ENCODE measurements at places on chromosomes 7 and 10.

DNA sequence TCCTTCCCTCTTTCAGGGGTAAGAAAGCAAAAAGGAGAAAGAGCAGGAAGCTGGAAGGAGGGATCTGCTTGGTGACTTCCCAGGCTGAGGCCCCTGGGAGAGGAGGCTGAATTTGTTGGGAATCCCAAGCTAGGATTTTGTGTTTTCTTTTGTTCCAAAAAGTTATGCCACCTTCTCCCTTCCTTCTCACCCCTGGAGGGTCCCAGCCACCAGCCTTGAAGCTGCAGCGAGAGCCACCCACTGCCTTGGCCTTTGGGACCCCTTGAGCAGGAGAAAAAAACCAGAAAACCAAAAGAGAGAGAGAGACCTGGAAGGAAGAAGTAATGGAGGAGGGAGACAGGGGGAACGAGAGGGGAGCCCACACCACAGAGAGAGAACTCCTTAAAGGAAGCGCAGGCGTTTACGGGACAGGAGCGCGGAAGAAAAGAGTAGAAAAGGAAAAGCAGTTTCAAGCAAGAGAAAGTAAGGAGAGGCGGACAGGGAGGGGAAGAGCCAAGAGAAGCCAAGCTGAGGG lies 7.2 kb downstream of the VAX1 start:
- DNase-seq: no peak

- peak; percentile 19 for DNase-seq
These were observed 635 bp downstream of the ZNF32 start for GRCh38 chr10:43648095-43648397.

DNA sequence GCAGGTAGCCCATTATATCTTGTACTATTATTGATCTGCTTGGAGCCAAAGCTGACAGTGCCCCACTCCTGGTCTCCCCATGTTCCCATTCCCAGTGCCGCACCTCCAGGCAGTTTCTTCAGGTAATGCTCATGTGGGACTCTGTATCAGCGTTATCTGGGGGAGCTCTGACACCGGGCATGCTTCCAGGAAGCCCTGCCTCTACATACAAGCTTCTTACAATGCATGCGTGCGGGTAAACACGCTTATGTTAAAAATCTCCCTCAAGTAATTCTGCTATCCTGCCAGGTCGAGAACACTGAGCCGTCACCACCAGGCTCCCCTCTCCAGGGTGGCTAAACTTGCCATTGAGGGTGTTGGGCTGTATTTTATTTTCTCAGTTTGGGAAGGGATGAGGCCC lies 61.6 kb upstream of the LBX1 start:
- DNase-seq: no peak

DNA sequence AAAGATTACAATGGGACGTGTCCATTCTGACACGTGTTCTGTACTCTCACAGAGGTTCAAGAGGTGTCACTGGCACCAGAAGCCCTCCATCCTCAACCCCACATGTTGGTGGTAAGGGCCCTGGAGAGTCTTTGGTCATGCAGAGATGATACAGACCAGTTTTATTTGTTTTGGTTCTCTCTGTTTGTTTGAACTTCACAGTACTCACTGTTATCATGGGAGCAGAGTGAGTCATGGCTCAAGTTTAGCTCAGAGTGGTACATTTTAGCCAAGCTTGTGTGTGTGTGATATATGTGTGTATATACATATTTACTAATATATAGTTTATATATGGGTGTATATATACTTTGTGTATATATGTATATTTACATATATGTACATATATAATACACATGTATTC lies 935.6 kb downstream of the GRID1 start:
- no peak for DNase-seq

- no peak for DNase-seq
These were observed at the start of gene CDH23 for GRCh38 chr10:71396711-71397295. Gene CDH23 (plus strand): TSS chr10:71396920. CDS start chr10:71439832, 42,912 bp downstream.

DNA sequence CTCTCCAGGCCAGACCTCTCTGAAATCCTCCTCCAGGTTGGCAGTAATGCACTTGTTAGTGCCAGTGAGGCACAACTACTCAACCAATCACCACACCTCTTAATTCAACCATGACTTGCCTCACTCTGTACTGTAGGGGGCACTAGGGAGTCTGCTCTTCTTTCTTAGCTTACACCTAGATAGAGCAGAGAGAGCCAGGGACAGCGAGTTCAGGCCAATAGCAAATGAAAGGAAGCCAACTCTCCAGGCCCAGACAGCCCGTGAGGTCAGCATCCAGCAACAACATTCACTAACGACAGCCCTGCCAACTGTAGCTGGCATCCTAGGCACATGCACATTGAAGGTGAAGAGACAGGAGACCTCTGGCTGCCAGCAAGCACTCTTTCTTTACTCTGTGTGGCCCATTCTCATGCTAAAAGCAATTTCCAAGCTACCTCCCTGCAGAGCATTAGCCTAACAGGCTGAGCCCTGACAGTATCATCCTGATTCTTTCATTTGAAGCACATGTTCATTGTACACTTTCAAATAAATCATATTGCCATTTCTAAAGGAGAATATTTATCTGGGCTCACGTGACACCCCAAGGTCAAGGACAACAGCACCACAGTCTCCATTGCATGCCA lies 136.3 kb downstream of the DPY19L1 start:
- no peak for DNase-seq
